ENCODE measurements at places on chromosomes 11 and 22. TPM values are rescaled to one million over a fixed set of nuclear protein-coding genes. Genes with fewer than 3 reads are reported as not detected.

DNA sequence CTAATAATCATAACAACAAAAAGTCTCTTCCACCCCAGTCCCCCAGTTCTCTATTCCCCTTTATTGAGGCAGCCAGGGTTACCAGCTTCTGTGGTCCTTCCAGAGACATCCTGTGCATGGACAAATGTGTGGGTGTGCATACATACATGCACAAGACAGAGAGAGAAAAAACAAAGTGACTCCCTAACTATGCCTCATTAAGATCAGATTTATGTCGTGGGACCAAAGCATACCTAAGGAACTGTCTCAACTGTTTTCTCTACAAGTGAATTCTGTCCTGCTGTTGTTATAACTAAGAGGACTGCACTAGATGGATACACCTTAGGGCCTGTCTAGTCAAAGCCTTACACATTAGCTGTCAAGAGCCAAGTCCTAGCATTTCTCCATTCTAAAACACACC lies 106.7 kb downstream of the MRTFA start:
- DNase-seq = peak; percentile 47

DNA sequence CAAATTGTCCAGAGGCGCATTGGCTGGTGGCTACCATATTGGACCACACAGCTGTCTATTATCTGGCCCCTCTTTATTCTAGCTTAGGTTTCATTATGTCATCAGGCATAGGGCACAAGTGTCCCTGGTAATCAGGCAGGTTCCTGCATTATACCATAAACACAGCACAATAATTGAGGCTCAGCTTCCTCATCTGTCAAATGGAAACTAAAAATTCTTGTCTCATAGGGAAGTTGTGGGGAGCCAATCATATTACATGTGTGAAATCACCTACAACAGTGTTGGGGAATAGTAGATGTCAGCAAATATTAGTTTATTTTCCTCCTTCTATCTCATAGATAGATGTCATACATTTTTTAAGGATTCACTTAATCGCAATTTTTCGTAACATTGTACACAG lies 231.0 kb upstream of the SORL1-AS1 start:
- no peak for DNase-seq

DNA sequence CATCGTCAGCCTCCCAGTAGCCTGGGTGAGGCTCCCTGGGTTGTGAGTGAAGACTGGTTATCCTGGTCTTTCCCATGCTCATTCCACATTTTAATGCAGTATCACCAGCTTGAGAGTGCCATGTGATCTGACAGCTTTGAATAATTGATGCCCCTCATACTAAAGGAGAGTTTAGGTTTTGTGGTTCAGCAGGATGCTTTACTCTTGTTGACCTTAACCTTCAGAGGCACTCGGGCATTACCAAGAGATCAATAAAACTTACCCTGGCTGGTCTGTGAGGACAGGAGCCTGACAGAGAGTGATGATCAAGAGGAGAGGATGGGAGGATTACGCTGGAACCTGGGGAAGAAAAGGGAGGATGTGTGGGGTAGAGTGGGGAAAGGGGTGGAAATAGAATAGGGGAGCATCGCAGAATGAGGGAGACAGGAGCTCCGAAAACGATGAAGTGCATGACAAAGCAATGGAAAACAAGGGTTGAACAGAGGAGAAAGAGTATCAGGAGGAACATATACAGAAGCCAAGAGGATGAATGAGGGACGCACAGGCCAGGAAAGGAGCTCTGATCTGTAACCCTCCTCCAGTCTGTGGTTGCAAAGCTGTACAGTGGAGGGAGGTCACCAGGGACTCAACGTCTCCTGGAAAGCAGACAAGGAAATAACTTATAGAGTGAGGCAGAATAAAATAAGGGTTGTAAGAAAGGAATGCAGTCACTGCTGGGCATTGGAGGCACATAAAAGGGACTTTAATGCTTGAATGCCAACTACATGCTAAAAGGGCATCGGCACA lies 594.5 kb downstream of the NTM start:
- DNase-seq = no peak

GRCh38 chr11:93051186-93051585 lies 81.7 kb downstream of the MTNR1B start:
- DNase-seq = peak; percentile 88

- DNase-seq = no peak
Measured at GRCh38 chr11:33588056-33588455, 112.6 kb downstream of the C11orf91 start.

- no peak for DNase-seq
Measured at GRCh38 chr11:110100476-110101240, 7.5 kb downstream of the ZC3H12C start.

- DNase-seq = no peak
Measured at GRCh38 chr22:22878801-22879674, 8.6 kb upstream of the IGLL5 start.

- DNase-seq = peak; percentile 4
Measured at GRCh38 chr11:1486054-1486825, at the start of gene MOB2. TSS of gene MOB2 (minus strand) at chr11:1486779. CDS start at chr11:1486556, 223 bp downstream.

GRCh38 chr11:74257959-74258553 lies 53.4 kb downstream of the P4HA3 start:
- peak; percentile 82 for DNase-seq

DNA sequence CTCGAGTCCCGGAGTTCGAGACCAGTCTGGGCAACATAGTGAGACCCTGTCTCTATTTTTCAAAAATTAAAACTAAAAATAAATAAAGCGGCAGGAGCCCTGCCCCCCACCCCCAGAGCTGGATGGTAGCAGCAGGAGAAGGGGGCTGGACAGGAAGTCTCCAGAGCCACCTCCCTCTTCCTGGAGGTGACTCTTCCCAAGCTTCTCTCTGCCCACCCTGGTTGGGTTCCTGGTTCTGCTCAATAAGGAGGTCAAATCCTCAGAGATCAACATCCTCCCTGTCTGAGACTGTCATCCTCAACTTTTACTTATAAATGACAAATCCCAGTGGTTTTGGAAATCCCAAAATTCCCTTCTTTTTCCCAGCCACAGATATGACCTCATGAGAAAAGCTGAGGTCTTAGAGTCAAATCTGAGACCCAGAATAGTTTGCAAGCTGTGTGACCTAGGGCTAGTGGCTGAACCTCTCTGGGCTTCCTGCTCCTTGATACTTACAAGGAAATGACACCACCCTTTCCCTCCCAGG lies 987 bp downstream of the C1QTNF6 start:
- peak; percentile 9 for DNase-seq

GRCh38 chr22:35477911-35478582 lies 62.6 kb upstream of the RASD2 start:
- DNase-seq = peak; percentile 91

DNA sequence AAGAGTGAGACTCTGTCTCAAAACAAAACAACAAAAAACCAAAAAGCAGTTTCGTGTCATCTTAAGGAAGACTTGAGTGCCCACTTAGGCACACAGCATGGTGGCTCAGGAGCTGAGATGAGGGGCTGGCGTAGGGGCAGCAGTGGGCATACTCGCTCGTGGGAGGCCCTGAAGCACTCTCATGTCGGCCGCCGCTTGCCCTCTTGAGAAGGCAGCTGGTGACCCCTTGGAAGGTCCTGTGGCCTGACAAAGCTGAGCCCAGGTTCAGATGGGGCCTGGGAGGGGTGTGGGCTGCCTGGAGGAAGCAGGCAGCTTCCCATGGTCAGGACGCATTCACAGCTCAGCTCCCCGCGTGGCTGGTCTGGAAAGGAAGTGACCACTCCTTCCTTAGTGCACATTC lies 15.0 kb downstream of the MUC5B start:
- DNase-seq = no peak

GRCh38 chr11:116691771-116692177 lies 81.0 kb downstream of the BUD13 start:
- peak; percentile 6 for DNase-seq

DNA sequence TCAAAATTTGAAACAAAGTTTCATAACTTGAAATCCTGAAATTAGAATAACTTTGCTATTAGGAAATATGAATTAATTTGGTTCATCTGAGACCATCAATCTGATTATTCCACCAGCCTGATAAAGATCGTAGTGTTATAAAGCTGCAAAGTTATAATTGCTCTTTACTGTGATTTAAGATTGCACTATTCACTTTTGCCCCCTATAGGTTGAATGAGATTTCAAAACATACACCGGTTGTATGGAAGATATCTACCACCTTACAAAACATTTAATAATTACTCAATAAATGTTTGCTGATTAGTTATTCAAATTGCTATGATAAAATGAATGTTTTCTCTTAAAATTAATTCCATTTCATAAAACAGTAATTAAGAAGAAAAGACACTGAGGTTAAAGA lies 26.1 kb downstream of the APIP start:
- no peak for DNase-seq

The TYMP gene
- 0.28 TPM for total RNA-seq

The ARRB1 gene
- 13.1 TPM for total RNA-seq

The SPDYC gene
- not detected for total RNA-seq

The HPX gene
- 0.36 TPM for total RNA-seq

The CNGA4 gene
- under 0.01 TPM for total RNA-seq

The CCDC188 gene
- total RNA-seq = not detected
